ENCODE measurements at places on chromosomes 7 and 10.

DNA sequence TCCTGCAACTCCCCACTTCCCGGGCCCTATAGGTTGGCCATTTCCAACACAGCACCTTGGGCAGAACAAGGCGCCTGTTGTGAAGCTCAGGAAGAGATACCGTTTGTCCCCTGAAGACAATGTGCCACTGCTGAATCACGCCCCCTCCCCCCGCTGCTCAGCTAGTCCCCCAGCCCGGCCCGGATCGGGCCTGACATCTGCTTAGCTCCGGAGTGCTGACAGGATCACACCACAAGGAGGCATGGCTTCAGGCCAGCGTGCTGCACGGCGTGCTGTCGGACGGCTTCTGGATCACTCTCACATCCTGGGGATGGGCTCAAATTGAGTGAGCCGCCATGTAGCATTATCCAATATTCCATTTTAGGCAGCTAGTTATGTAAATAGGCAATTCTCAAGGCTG, 62.1 kb upstream of the EFCAB10 start:
- H3K27me3 ChIP-seq: no peaks in the 10 kb centered on the region
- no peaks in the 10 kb centered on the region for H3K4me1 ChIP-seq
- no peak overlapping the region for H3K27ac ChIP-seq
- DNase-seq: no peak
- peaks cover 12% of the 10 kb centered on the region for H3K36me3 ChIP-seq
- no peak overlapping the region for H3K4me3 ChIP-seq

- peak overlapping the region; percentile 97 for H3K27ac ChIP-seq
- peaks cover 38% of the 10 kb centered on the region for H3K4me1 ChIP-seq
- peak; percentile 34 for DNase-seq
- peak overlapping the region; percentile 90 for H3K4me3 ChIP-seq
- no peaks in the 10 kb centered on the region for H3K27me3 ChIP-seq
Observed at GRCh38 chr10:89702121-89702480, 711 bp downstream of the KIF20B start.

DNA sequence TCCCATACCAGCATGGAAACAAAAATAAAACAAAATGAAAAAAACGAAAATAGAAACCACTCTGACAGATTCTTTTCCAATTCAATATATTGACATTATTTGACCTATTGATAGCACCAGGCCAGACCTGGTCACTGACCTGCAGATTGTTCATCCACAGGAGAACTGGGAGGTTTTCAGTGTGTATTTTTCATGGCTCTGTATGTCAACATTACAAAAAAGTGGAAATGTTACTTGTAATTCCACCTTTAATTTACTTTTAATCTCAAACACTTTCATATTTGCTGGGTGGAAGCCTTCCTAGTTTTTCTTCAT, 2.9 kb downstream of the HKDC1 start:
- peak overlapping the region; percentile 60 for H3K4me3 ChIP-seq
- no peak for DNase-seq
- H3K36me3 ChIP-seq: no peaks in the 10 kb centered on the region
- peak overlapping the region; percentile 85 for H3K27ac ChIP-seq
- peaks cover 25% of the 10 kb centered on the region for H3K4me1 ChIP-seq

- DNase-seq: no peak
- H3K27me3 ChIP-seq: no peaks in the 10 kb centered on the region
- H3K36me3 ChIP-seq: no peaks in the 10 kb centered on the region
- H3K4me3 ChIP-seq: no peak overlapping the region
Observed at GRCh38 chr7:79055722-79056415, 397.6 kb downstream of the MAGI2 start.

GRCh38 chr10:6123532-6123931, 34.7 kb downstream of the RBM17 start:
- H3K4me3 ChIP-seq: no peak overlapping the region
- peaks cover 3% of the 10 kb centered on the region for H3K27me3 ChIP-seq
- DNase-seq: no peak

GRCh38 chr7:71472962-71473361, 341.0 kb downstream of the GALNT17 start:
- no peak for DNase-seq
- H3K4me3 ChIP-seq: no peak overlapping the region
- H3K4me1 ChIP-seq: no peaks in the 10 kb centered on the region
- no peak overlapping the region for H3K27ac ChIP-seq
- H3K36me3 ChIP-seq: no peaks in the 10 kb centered on the region
- H3K27me3 ChIP-seq: no peaks in the 10 kb centered on the region

GRCh38 chr7:114026486-114027089, 107.8 kb upstream of the PPP1R3A start:
- no peaks in the 10 kb centered on the region for H3K36me3 ChIP-seq
- peaks cover 2% of the 10 kb centered on the region for H3K27me3 ChIP-seq
- no peak for DNase-seq
- H3K4me1 ChIP-seq: no peaks in the 10 kb centered on the region
- no peak overlapping the region for H3K27ac ChIP-seq
- no peak overlapping the region for H3K4me3 ChIP-seq

- no peaks in the 10 kb centered on the region for H3K4me1 ChIP-seq
- H3K4me3 ChIP-seq: no peak overlapping the region
- peaks cover 2% of the 10 kb centered on the region for H3K27me3 ChIP-seq
- peaks cover 1% of the 10 kb centered on the region for H3K36me3 ChIP-seq
- DNase-seq: no peak
- H3K27ac ChIP-seq: no peak overlapping the region
Observed at GRCh38 chr10:125773687-125774543, 1.7 kb downstream of the MMP21 start.

DNA sequence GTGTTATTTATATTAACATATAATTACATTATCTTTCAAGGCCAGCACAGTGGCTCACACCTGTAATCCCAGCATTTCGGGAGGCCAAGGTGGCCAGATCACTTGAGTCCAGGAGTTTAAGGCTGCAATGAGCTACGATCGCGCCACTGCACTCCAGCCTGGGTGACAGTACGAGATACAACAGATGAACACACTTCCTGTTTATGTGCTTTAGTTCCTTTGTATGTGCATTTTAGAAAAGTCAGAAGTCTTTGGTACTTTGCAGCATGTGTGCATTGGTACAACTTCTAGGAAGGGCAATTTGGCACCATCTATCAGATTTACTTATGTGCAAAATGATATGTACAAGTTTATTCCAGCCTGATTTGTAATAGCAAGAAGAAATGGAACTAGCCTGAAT, 13.3 kb downstream of the SLC35G1 start:
- H3K4me1 ChIP-seq: peaks cover 19% of the 10 kb centered on the region
- no peak overlapping the region for H3K27ac ChIP-seq
- peaks cover 20% of the 10 kb centered on the region for H3K36me3 ChIP-seq
- no peaks in the 10 kb centered on the region for H3K27me3 ChIP-seq
- no peak overlapping the region for H3K4me3 ChIP-seq

- H3K4me1 ChIP-seq: peaks cover 29% of the 10 kb centered on the region
- no peak overlapping the region for H3K27ac ChIP-seq
- H3K36me3 ChIP-seq: no peaks in the 10 kb centered on the region
- no peaks in the 10 kb centered on the region for H3K27me3 ChIP-seq
- no peak for DNase-seq
- H3K4me3 ChIP-seq: no peak overlapping the region
Observed at GRCh38 chr7:151337346-151337745, 4.3 kb upstream of the NUB1 start.

DNA sequence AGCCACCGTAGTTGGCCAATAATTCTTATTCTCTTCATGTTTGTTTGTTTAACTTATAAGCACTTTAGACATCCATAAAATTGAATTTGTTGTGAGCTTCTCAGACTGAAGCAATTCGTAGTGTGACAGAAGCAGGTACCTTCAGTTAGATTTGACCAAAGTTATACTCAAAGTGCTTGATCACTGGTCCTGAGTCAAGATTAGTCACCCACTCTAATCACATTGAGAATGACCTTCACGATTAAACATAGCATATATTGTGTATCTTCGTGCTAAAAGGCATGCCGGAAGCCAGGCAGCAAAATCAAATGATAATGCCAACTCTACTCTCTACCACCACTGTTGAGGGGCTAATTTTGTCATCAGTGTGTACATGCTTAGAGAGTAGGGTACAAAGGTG, 763.7 kb upstream of the MBL2 start:
- H3K36me3 ChIP-seq: no peaks in the 10 kb centered on the region
- no peak overlapping the region for H3K27ac ChIP-seq
- H3K27me3 ChIP-seq: no peaks in the 10 kb centered on the region
- no peak for DNase-seq

- peaks cover 4% of the 10 kb centered on the region for H3K4me1 ChIP-seq
- no peaks in the 10 kb centered on the region for H3K36me3 ChIP-seq
- H3K4me3 ChIP-seq: no peak overlapping the region
- H3K27ac ChIP-seq: no peak overlapping the region
Observed at GRCh38 chr7:5481241-5482019, 57.8 kb upstream of the TNRC18 start.

- peaks cover 8% of the 10 kb centered on the region for H3K4me1 ChIP-seq
- no peak overlapping the region for H3K27ac ChIP-seq
- H3K4me3 ChIP-seq: no peak overlapping the region
Observed at GRCh38 chr10:88374392-88375175, 208.5 kb downstream of the RNLS start.

DNA sequence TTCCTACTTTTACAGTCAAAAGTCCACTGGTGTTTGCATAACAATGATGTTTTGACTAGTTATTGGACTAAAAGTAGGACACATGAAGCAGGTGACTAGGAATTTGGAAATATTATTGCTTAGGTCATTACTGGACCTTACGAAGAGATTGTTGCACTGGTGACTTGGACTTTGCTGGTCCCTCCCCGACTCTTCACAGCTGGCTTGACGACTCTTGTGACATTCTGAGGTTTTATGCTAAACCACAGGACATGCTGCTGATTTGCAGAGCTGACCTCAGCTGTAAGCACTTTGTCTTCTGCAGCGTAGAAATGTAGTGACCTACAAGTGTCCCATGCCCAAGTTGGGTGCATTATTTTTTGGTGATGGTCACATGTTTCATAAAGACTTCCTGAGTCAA, 21.9 kb downstream of the PCBD1 start:
- peaks cover 10% of the 10 kb centered on the region for H3K36me3 ChIP-seq
- no peak overlapping the region for H3K4me3 ChIP-seq
- no peak overlapping the region for H3K27ac ChIP-seq
- peaks cover 5% of the 10 kb centered on the region for H3K4me1 ChIP-seq
- no peaks in the 10 kb centered on the region for H3K27me3 ChIP-seq
- no peak for DNase-seq

DNA sequence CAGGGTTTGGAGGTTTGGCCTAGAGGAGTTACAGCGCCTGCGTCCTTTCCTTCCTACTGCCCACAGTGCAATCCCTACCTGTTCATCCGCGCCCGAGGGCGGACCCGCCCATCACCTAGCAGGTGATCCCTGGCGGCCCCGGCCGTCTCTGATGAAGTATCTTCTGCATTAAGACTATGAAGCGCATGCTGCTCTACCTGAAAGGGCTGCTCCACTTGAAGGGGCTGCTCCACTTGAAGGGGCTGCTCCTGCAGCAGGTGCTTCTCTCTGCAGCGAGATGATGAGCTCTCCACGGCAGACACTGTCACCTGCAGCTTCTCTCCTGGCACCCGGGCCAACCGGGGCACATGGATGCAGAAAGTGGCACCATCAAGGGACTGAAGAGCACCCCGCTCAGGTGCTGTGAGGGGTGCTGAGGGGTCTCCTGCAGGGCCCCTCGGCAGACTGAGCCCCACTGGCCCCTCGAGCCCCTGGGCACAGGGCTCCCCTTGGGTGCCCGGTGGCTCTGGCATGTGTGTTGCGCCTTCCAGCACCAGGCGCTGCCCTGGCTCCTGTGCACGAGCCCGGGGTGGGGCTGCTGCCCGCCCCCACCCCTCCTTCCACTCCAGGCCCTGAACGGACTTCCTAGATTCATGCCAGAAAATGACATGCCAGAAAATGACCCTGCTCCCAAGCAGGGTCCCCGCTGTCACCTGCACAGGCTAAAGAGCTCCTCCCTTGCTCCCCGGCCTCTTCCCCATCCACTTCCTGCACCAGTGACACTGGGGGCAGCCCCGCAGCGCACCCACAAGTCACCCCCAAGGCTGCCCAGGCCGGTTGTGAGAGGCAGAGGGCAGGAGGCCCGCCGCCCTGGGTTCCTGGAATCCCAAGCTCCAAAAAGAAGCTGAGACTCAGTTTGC, 29.4 kb downstream of the WDR86 start:
- DNase-seq: no peak
- peaks cover 10% of the 10 kb centered on the region for H3K4me1 ChIP-seq
- H3K4me3 ChIP-seq: no peak overlapping the region
- no peak overlapping the region for H3K27ac ChIP-seq
- peaks cover 12% of the 10 kb centered on the region for H3K27me3 ChIP-seq
- no peaks in the 10 kb centered on the region for H3K36me3 ChIP-seq

DNA sequence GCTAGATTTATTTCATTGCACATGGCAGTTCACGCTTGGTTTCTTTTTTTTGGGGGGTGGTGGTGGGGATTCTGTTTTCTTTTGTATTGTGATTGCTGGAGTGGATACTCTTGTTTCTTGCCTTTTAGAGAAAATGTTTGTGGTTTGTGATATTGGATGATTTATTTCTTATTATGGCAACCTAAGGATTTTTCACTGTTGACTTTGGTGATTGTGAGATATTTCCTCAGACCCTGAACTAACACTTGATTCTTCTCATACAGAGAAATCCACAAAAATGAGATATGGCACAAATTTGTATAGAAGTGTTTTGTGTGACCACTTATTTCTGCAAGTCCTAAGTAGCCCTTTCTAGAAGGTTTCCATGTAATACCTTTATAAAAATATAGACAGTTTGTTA, 871.1 kb downstream of the LRMDA start:
- no peak overlapping the region for H3K27ac ChIP-seq
- peaks cover 2% of the 10 kb centered on the region for H3K27me3 ChIP-seq
- no peaks in the 10 kb centered on the region for H3K4me1 ChIP-seq
- no peaks in the 10 kb centered on the region for H3K36me3 ChIP-seq
- no peak for DNase-seq

DNA sequence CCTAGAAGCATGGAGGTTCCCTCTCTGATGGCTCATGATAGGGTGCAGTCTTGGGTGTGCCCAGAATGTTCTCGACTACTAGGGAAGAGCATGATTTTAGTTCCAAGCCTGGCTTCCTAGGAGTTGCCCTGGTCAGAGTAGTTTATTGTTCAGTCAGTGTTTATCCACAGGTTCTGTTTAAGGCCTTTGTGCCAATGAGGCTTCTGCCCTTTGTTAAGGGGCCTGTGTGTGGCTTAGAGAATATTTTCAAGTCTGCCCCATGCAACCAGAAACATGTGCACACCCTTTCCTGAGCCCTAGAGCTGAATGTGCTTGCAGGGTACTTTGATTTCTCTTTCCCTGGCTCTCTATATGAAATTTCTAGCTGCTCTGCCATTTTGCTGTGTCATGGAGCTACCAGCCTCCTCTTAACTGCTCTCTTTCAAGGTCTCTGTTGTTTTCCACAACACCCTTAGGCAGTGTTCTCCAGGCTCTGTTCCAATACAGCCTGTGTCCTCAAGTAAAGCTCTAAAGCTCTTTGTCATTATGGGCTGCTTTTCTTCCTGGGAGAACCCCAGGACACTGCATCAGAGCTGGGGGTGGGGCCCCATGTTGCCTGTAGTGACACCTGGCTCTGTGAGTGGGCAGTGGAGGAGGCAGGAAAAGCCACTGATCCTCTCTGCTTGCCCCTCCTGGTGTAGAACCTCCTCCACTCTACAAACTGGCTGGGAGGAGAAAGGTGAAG, 34.1 kb upstream of the TSPAN33 start:
- peak; percentile 48 for DNase-seq
- no peaks in the 10 kb centered on the region for H3K27me3 ChIP-seq
- H3K4me1 ChIP-seq: peaks cover 7% of the 10 kb centered on the region
- no peak overlapping the region for H3K4me3 ChIP-seq
- no peak overlapping the region for H3K27ac ChIP-seq

GRCh38 chr10:24790599-24790998, 66.9 kb upstream of the ARHGAP21 start:
- DNase-seq: no peak
- no peak overlapping the region for H3K4me3 ChIP-seq
- no peaks in the 10 kb centered on the region for H3K4me1 ChIP-seq
- H3K27ac ChIP-seq: no peak overlapping the region

Measured in activated naive CD4-positive, alpha-beta T cell treated with anti-CD3 and anti-CD28 coated beads for 36 hours (primary cell).